ENCODE measurements at places on chromosomes 4 and X.

GRCh38 chr4:104344342-104344980, 150.2 kb downstream of the CXXC4 start:
- DNase-seq: no peak

DNA sequence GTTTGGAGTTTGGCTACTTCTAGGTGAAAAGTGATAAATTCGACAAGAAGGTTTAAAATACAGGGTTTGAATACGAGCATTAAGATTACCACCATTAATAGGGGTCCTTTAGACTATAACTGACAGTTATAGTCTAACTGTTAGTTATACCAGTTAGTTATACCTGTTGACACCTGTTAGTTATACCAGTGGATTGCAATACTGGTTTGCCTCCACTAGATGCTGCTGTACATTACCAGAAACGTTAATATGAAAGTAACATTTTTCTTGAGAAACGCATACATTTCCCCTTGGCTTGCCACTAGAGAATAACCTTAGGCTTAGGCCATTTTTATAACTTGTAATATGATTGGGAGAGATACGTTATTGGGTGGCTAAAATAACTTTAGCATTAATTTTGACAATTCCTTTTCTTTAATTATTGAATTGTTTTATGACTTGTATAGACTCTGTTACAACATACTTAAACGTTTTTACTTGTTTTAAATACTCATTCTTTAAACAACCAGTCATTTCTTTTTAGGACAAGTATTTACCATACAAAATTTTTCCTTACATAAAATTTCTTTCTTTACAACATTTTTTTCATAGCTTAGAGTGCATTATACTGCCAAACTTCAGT, 911.2 kb downstream of the FSTL5 start:
- no peak for DNase-seq

DNA sequence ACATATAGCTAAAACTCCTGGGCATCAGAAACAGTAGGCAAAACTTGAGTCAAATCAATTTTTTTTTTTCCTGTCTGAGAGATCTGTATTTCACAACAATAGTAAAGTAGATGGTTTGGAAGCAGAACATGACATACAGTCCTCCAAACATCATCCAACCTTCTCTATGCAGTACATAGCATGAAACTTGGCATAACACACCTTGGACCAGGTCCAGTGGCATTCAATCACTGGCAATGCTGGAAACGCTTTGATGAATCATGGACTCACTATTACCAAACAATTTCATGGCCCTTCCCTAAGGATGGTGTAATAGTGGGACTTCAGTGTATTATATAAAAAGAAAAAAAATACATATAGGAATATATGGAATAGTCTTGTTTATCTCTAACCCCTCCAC, 154.6 kb downstream of the FMR1NB start:
- peak; percentile 14 for DNase-seq

GRCh38 chrX:47316276-47317025, 53.9 kb upstream of the ZNF157 start:
- DNase-seq: no peak

DNA sequence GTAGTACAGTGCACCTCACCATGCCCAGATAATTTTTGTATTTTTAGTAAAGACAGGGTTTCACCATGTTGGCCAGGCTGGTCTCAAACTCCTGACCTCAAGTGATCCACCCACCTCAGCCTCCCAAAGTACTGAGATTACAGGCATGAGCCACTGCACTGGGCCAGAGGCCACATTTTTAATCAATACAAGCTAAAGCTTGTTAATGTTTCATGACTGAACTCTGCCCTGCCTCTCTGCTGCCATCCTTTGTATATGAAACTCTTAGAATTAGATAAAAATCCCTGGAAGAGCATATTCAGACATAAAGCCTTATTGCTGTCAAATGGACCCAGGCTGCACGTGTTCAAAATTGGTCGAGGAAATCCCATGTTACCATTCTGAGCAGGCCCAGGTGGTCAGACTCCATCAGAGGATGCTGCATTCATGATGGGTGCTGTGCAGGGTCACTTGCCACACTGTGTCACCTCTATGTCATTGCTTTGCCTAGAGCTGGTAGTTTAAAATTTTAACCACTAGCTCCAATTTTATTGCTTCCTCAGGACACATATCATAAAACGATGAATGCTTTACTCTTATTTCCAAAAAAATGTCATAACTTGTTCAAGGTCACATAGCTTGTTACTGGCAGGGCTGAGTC, 45.2 kb downstream of the LNX1 start:
- no peak for DNase-seq

All from spinal cord (tissue), 10 donors.